ENCODE measurements at places on chromosomes 6 and 20.

GRCh38 chr20:50450881-50451752 is 59.1 kb upstream of the PTPN1 start:
- DNase-seq, result no peak

DNA sequence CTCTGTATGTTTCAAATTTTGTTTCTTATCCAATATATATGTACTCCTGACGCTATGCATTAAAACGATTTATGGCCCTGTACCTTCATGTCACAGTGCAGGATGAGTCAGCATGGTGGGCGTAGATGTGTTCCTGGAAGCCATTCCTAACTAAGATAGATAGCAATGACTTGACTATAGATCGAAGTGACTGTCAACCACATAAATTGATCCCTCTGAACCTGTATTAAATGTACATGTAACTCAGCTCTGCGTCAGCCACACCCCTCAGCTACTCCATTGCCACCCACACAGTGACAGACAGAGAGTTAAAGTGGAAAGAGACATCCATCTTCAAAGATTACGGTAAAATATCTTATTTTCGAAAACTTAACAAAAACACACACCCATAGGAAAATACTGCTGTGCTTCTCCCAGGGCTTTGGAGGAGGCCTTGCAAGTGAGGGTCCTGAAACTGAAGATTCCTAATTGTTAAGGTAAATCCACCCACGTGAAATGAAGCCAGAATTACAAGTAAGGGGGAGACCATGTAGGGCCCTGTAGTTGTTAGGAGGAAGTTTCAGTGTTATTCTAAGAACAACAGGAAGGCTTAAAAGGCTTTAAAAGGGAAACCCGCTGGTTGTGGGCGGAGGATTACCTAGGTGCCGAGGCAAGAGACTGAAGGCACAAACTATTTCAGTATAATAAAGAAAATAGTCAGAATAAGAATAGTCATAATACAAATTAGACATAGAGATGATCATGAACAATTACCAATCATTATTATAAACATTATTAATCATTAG is 10.3 kb upstream of the RAD21L1 start:
- no peak for DNase-seq

GRCh38 chr6:134339216-134339615 is 21.3 kb upstream of the SGK1 start:
- no peak for DNase-seq

- DNase-seq, result no peak
Measured at GRCh38 chr6:125728739-125729138, 20.7 kb upstream of the HEY2 start.

GRCh38 chr6:20006037-20006436 is 168.9 kb downstream of the ID4 start:
- no peak for DNase-seq

GRCh38 chr20:4651536-4651935 is 70.2 kb upstream of the PRND start:
- DNase-seq, result no peak

- DNase-seq, result no peak
Measured at GRCh38 chr6:126797981-126798380, 320.5 kb upstream of the RSPO3 start.

DNA sequence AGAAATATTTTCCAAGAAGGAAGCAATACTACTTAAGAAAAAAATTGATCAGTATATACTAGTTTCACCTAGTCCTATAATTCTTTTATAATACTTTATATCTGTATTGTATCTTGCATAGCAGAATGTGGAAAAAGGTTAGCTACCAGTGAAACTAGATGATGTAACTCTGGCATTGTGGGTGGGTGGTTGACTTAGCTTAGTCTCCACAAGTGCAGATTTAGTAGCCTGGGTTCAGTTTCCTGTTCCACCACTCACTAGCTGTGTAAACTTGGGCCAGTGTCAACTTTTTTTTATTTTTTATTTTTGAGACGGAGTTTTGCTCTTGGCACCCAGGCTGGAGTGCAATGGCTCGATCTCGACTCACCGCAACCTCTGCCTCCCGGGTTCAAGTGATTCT is 2.0 kb downstream of the MUC21 start:
- DNase-seq, result no peak

GRCh38 chr6:104959026-104959858 is 2.3 kb downstream of the LIN28B start:
- DNase-seq, result no peak

GRCh38 chr6:74735304-74735703 is 470.5 kb downstream of the COL12A1 start:
- no peak for DNase-seq

Data from caudate nucleus (tissue), 63 donors.